Mucosa of gallbladder (tissue), 1 donor: ENCODE measurements at places on chromosomes 3 and 15.
A peak's percentile ranks its signal among the peaks of the same experiment; 100 is the strongest.

DNA sequence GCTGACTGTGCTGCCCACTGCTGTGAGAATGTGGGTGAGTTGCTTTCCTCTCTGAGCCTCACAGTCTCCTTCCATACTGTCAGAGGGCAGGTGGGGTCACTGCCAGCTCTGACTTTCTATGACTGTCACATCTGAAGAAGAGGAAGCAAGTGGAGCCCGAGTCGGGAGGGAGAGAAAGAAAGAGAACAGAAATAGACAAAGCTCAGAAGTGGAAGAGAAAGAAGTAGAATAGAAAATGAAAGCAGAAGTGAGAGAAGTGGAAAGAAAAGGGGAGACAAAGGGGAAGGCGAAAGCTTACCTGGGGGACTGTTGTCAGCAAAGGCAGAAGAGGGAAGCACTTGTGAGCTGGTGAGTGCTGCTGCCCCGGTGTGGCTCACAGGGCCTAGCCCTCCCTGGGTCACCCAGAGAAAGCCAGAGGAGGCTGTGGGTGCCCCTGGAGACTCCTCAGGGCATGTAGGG is 57.9 kb downstream of the EPHB1 start:
- no peak for DNase-seq

DNA sequence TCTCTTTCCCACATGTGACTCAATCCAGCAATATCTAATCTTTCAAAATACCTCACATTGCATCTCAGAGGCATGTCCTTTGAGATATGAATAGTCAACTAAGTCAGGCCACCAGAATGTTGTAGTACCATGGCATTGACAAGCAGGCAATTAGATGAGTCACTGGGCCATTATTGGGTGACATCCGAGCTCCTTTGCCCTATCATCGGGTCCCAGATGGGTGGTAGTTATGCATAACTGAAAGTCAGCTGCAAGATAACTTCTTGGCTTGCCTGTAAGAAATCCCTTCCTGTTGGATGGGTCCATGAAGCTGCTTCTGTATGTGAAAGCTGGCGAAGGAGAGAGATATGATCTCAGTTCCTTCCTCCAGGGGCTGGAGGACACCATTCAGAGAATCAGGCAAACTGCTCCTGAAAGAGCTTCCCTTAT is 32.8 kb downstream of the ARRDC4 start:
- peak; percentile 21 for DNase-seq

DNA sequence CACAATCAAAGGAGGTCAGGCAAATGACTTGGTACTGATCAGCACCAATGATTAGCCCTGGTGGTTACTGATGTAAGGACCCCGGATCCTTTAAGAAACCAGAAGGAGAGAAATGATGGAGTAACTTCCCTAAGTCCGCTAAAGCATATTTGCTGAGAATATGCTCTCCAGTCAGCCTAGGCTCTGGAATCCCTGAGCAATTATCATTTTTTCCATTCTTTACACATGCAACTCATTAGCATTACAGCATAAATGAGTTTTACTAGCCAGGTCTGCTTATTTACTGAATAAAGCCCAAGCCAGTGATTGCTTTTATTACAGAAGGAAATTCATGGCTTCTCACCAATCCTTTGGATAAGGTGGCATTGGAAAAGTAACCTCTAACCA is 139.2 kb upstream of the WNT5A start:
- DNase-seq = no peak

DNA sequence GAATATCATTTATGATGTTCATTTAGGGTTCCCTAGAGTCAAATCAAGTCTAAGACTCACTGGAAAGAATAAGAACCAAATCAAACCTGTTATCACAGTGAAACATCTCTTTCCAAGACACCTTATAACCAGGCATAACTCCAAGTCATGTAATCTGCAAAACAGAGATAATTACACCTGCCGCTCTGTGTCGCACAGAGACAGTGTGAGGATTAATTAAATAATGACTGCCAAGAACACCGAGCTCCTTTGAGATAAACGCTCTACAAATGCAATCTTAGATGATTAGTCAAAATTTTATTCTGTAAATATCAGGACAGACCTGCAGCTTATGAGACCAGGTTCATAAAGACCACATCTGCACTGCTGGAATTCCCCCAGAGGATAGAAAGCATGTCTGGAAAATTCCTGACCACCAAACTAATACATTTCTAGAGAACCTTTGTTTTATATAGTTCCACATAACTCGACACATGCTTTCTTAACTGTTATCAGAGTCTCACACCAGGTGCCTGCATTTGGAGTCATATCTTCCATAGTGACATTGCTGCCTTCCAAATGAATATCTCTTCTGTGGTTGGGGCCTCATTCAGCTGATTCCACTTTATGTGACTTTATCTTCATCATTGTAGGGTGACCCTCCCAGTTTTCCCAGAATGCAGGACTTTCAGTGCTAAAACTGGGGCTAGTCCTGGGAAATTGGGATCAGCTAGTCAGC is 252.8 kb downstream of the CD47 start:
- DNase-seq = no peak
